Hematopoietic multipotent progenitor cell treated with erythropoietin and hydrocortisone succinate and interleukin-3 and kit ligand, for 6 days (in vitro differentiated cells): ENCODE measurements at places on chromosomes 5 and 9.

DNA sequence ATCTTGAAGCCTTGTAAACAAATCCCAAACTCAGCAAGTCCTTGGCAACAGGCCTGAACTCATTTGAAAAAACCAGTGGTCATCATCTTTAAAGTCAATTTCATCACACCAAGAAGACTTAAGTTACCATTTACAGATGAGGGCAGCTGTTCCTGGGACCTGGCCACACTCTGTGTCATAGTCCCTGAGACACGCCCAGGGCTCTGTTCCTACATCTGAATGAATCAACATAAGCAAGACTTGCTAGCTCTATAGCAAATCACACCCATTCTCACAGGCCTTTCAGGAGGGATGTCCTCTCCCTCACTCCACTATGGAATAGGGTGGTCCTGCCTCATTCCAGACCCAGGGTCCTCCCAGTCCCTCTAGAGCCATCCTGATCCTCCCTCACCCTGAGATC, 142.8 kb downstream of the NSG2 start:
- no peak for DNase-seq

DNA sequence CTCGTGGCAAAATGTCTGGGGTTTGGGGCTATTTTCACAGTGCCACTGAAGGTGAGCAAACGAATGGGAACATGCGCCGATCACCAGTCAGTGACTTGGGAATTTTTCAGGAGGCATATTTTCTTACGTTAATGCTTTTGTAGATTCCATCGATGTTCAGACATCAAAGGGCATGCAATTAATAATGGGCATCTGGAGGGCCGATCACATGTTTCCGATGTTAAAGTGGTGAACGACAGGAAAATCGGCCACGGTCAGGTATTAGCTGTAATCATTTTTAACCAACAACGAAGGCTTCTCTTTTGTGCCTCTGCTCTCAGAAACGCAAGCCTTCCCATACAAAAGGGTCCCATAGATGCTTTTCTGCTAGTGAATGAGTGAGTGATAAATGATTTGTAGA, 155.0 kb upstream of the PITX1 start:
- DNase-seq = no peak

DNA sequence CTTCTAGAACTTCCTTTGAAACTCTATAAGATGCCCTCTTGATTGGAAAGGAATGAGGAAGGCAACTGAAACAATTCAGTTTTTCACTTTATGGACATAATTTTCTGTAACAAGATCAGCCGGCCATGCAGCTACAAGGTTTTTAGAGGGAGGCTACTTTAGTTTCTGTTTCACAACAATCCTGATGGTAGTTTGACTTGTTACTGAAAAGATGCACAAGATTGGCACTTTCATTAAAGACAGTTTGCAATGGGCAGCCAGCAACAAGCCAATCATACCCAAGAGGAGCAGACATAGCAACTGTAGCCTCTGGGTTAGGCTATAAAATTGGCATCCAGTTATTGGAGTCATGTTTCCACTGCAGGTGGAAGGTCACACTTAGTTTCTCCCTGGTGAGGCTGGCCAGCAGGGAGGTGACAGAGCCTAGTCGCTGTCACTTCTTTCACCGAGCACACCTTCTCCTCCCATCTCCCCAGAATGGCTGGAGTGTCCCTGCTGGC, 74.3 kb upstream of the TGFBR1 start:
- DNase-seq = no peak

- DNase-seq = peak; percentile 6
These were observed 416.8 kb downstream of the TMEM38B start for GRCh38 chr9:106111039-106111730.

- no peak for DNase-seq
These were observed 15.2 kb downstream of the ENHO start for GRCh38 chr9:34507556-34507955.

DNA sequence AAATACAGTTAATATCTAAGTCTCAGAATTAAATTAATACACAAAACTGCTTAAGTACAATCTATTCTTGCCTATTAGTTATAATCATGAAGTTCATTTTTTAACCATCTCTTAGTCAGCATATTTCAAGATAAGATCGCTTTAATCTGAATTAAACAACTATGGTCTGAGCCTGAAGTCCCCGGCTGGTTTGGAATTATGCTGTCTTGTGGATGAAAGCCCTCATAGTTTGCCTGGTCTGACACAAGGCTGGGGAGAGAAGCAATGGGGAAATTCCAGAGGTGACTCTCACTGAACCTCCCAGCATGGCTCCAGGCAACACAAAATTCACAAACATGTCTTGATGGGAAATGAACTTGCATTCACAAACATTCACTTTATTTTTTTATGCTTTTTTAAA, 28.0 kb upstream of the GRAMD2B start:
- DNase-seq = no peak

DNA sequence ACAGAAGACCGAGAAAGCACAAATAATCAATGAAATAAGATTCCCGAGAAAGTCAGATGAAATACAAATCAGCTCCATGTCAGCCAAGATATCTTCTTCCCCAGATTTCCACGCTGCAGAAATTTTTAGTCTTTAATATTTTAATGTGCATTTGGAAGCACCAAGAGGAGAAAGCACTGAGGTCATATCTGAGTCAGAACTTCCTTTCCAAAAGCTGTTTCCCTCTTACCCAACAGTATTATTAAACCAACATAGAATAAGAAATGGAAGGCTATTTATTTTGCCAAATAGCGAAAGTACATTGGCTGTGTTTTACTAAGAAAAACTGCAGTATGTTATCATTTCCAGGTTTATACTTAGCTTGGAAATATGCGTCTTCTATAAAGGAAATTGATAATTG, 772.1 kb upstream of the CDH9 start:
- DNase-seq = no peak

GRCh38 chr5:75690669-75691068, 26.6 kb downstream of the POC5 start:
- DNase-seq = no peak

DNA sequence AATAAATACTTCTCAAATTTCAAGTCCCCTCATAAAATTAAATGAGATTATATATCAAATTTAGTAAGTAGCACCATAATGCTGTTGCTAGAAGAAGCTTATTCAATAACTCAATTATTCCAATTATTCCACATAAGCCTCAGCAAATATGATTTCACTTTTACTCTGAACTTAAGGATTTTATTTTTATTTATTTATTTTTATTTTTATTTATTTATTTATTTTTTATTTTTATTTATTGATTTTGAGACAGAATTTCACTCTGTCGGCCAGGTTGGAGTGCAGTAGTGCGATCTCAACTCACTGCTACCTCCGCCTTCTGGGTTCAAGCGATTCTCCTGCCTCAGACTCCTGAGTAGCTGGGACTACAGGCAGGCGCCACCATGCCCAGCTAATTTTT, 1308.3 kb upstream of the CDH9 start:
- no peak for DNase-seq
